Activated CD8-positive, alpha-beta memory T cell treated with anti-CD3 and anti-CD28 coated beads, Interleukin-2, amount 10 ng/mL, durations not matched to agents 7 days and 5 days (primary cell): ENCODE measurements at places on chromosomes 6 and 20. TPM values are rescaled to one million over a fixed set of nuclear protein-coding genes. Genes with fewer than 3 reads are reported as not detected.

The CTAGE9 gene
- total RNA-seq: not detected

The LY6G5C gene
- 2.6 TPM for total RNA-seq

The RSPO4 gene
- not detected for total RNA-seq

The HCK gene
- not detected for total RNA-seq

The CRISP3 gene
- total RNA-seq: not detected

The SMLR1 gene
- total RNA-seq: not detected

The TNFRSF6B gene
- total RNA-seq: not detected

The GLP1R gene
- total RNA-seq: not detected

The MUC21 gene
- total RNA-seq: not detected

The HLA-G gene
- total RNA-seq: 0.66 TPM

The SLC26A8 gene
- not detected for total RNA-seq

The ANKRD66 gene
- total RNA-seq: not detected

The NKAPL gene
- total RNA-seq: 0.26 TPM

DNA sequence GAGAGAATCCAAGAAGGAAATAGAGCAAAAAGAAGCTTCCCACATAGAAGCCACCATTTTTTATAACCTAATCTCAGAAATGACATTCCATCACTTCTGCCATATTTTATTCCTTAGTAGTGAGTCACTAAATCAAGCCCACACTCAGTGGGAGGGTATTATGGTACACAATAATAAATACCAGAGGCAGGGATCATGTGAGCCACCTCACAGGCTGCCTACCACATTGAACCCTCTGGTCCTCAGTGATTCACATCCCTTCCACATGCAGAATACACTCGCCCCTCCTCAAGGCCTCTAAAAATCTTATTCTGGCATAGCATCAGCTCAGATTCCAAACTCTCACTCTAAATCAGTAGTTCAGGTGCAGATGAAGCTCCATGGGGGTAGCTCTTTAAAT is 49.4 kb downstream of the TMC2 start:
- peak; percentile 9 for DNase-seq
- no peak overlapping the region for H3K4me3 ChIP-seq
- H3K27me3 ChIP-seq: peaks cover 22% of the 10 kb centered on the region

DNA sequence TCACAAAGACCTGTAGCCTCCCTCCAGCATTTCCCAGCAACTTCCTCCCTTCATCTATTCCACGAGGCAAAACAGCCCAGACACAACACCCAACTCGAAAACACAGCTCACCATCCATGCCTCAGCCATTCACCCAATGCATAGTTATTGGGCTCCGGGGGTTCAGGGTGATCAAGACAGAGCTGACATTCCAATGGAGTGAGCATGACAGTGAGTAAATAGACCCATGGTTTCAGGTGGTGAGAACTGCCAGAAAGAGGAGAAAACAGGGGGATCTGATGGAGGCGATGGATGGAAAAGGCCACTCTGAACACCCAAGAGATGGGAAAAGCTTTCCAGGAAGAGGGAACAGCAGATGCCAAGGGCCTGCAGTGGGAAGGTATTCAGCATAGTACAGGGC is 5.9 kb downstream of the CASS4 start:
- peak overlapping the region; percentile 90 for H3K27ac ChIP-seq
- peak overlapping the region; percentile 52 for H3K4me3 ChIP-seq

GRCh38 chr6:54877713-54878317 is 31.2 kb downstream of the FAM83B start:
- no peak for DNase-seq
- no peaks in the 10 kb centered on the region for H3K36me3 ChIP-seq
- no peak overlapping the region for H3K27ac ChIP-seq
- no peak overlapping the region for H3K4me3 ChIP-seq
- H3K4me1 ChIP-seq: no peaks in the 10 kb centered on the region

DNA sequence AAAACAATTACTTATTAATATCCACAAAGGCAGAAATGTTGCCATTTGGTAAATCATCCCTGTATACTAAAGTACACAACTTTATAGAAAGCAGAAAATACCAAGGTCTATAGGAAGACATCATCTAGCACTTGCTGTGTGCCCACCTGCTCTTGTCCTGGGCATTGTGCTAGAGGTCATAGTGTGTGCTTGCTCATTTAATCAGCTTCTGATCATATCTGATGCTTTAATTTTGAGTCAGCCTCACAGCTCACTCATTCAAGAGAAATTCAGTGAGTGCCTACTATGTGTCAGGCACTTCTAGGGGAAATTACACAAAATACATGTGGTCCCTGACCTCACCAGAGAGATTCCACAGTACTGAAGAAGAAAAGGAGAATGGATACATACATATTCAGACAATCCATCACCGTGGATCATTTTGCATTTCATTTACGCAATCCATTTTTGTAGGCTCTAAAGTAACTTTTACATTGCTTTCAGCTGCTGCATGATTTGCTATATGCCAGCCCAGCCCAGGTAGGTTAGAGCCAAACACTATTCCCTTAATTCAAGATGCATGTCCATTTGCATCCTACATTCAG is 167.9 kb upstream of the MCHR2 start:
- H3K4me1 ChIP-seq: no peaks in the 10 kb centered on the region
- H3K4me3 ChIP-seq: no peak overlapping the region
- peaks cover 15% of the 10 kb centered on the region for H3K27me3 ChIP-seq
- DNase-seq: no peak

- H3K36me3 ChIP-seq: no peaks in the 10 kb centered on the region
- no peak for DNase-seq
- H3K27me3 ChIP-seq: peaks cover 24% of the 10 kb centered on the region
- H3K4me3 ChIP-seq: no peak overlapping the region
- H3K4me1 ChIP-seq: no peaks in the 10 kb centered on the region
Measured at GRCh38 chr20:46299078-46299477, 9.2 kb downstream of the CDH22 start.

DNA sequence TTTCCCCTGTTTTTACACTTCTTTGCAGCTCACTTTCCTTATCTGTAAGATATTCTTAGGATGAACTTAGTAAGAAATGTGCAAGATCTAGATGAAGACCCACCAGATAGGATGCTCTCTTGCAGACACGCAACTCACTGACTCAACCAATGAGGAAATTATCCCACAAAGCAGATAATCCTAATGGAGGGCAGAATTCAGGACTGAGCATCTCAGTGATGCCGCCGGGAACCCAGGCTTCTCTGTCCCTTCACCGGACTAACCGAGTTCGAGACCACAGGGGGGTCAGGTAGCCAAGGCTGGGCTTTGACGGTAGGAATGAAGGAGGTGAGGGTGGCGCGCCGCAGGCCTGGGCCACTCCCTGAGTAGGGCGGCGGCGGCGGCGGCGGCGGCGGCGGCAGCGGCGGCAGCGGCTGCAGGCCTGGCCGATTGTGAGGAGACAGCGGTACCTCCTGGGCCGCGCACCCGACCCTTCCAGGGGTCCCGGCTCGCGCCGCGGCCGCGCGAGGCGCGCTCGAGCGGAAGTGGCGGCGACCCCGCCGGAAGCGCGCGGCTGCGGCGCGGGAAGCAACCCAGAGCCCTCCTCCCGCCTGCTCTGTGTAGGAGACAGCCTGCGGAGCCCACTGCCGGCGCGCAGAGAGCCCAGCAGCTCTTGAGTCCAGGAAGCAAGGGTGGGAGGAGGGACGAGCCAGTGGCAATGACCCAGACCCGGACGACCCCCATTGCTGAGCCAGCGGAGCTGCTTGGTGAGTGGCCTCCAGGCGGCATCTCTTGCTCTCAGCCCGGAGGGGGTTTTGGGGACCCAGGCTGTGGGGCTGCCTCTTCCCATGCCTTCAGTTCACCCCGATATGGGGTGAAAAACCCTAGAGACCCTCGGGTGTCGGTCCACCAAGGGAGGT is at the start of gene KHDC1:
Gene KHDC1 (minus strand): TSS at position 526 of the 899 bp plus-strand sequence. CDS start 20,679 bp downstream, outside the sequence.
- H3K27ac ChIP-seq: peak within 1 kb of the TSS; percentile 84
- DNase-seq: peak; percentile 78
- peak within 1 kb of the TSS; percentile 80 for H3K4me3 ChIP-seq
- H3K36me3 ChIP-seq: peaks cover 19% of the 10 kb centered on the region

- no peak for DNase-seq
- H3K36me3 ChIP-seq: no peaks in the 10 kb centered on the region
- peaks cover 6% of the 10 kb centered on the region for H3K4me1 ChIP-seq
- H3K27ac ChIP-seq: no peak overlapping the region
- peaks cover 55% of the 10 kb centered on the region for H3K27me3 ChIP-seq
Measured at GRCh38 chr6:125151700-125152099, 1.9 kb upstream of the TPD52L1 start.

- no peak for DNase-seq
- H3K4me1 ChIP-seq: peaks cover 87% of the 10 kb centered on the region
- no peaks in the 10 kb centered on the region for H3K27me3 ChIP-seq
- H3K4me3 ChIP-seq: no peak overlapping the region
- H3K36me3 ChIP-seq: peaks cover 8% of the 10 kb centered on the region
Measured at GRCh38 chr6:105794239-105794638, 291.9 kb upstream of the PRDM1 start.

GRCh38 chr6:16602035-16602434 is 159.2 kb downstream of the ATXN1 start:
- no peaks in the 10 kb centered on the region for H3K27me3 ChIP-seq
- DNase-seq: peak; percentile 74
- H3K27ac ChIP-seq: peak overlapping the region; percentile 61
- peaks cover 18% of the 10 kb centered on the region for H3K36me3 ChIP-seq

DNA sequence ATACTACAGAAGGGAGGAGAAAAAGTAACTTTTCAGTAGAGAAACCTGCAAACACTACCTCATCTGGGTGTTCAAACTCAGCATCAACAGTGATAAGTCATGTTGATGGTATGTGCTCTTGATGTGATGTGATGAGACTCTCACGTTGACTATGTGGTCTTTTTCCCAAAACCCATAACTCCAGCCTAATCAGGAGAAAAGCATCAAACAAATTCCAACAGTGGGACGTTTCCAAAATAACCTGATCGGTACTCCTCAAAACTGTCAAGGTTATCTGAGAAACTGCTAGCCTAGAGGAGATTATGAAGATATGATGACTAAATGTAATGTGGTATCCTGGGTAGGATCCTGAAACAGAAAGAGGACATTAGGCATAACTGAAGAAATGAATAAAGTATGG is 41.9 kb upstream of the TAB2 start:
- H3K4me3 ChIP-seq: no peak overlapping the region
- H3K27ac ChIP-seq: no peak overlapping the region
- no peak for DNase-seq
- H3K36me3 ChIP-seq: peaks cover 12% of the 10 kb centered on the region
- H3K27me3 ChIP-seq: no peaks in the 10 kb centered on the region

DNA sequence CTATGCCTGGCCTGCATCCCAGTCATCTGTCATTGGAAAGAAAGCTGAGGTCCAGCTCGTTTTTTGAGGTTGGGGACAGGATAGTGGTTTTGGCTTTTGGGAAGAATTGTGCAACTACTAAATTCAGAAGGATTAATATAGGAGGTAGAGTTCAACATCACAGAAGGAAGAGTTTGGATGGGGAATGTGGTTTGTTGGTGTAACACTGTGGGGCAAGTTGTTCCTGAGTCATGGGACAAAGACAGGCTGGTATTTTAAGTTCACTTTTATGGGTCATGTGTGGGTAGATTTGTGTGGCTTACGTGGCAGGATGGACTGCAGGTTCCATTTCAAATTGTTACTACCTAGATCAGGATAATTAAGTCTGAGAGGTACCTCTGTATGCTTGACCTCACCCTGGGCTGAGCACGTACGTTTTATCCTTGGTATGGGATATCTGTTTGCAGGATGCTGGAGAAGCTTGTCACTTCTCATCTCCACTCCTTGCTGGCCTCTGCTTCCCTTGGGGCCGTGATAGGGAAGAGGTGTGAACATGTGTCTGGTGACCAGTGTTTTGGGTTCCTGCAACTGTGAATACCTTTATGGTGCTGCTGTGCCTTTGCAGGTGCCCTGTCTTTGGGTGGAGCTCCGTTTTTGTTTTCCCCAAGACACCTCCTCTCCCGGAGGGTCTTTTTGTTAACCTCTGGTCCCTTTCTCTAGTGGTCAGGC is 177.6 kb downstream of the JARID2 start:
- H3K27me3 ChIP-seq: no peaks in the 10 kb centered on the region
- peaks cover 64% of the 10 kb centered on the region for H3K4me1 ChIP-seq
- H3K36me3 ChIP-seq: peaks cover 45% of the 10 kb centered on the region

- H3K27ac ChIP-seq: no peak overlapping the region
- no peak for DNase-seq
- H3K4me1 ChIP-seq: no peaks in the 10 kb centered on the region
- H3K27me3 ChIP-seq: no peaks in the 10 kb centered on the region
Measured at GRCh38 chr6:77034161-77034560, 429.1 kb downstream of the HTR1B start.

- H3K27me3 ChIP-seq: no peaks in the 10 kb centered on the region
- no peaks in the 10 kb centered on the region for H3K4me1 ChIP-seq
- H3K36me3 ChIP-seq: no peaks in the 10 kb centered on the region
- no peak overlapping the region for H3K27ac ChIP-seq
Measured at GRCh38 chr6:80338201-80338836, 231.8 kb downstream of the BCKDHB start.

GRCh38 chr6:118659513-118660217 is 8.3 kb upstream of the CEP85L start:
- no peak for DNase-seq
- H3K4me3 ChIP-seq: no peak overlapping the region
- H3K4me1 ChIP-seq: peaks cover 37% of the 10 kb centered on the region
- no peak overlapping the region for H3K27ac ChIP-seq

DNA sequence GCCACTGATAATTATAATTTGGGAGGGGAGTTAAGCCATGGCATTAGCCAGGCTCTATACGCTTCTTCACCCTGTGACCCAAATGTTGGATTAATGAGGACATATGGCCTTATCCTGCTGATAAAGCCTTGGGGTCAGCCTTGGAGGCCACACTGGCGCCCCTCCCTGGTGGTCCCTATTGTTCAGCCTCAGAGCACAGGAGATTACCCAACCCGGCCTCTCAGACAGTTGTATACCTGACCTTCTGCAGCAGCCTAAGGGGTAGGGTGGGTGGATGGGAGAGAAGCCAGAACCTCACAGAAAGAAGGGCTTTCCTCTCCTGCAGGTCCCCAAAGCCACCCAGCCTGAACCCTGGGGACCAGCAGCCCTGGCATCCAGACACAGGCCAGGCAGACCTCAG is 76.8 kb downstream of the LINC00237 start:
- H3K4me3 ChIP-seq: no peak overlapping the region
- H3K27ac ChIP-seq: no peak overlapping the region
- no peak for DNase-seq
- peaks cover 25% of the 10 kb centered on the region for H3K27me3 ChIP-seq
- no peaks in the 10 kb centered on the region for H3K4me1 ChIP-seq

GRCh38 chr20:47389867-47390347 is 33.4 kb upstream of the ZMYND8 start:
- peaks cover 13% of the 10 kb centered on the region for H3K4me1 ChIP-seq
- H3K36me3 ChIP-seq: peaks cover 1% of the 10 kb centered on the region
- no peaks in the 10 kb centered on the region for H3K27me3 ChIP-seq
- no peak overlapping the region for H3K4me3 ChIP-seq

DNA sequence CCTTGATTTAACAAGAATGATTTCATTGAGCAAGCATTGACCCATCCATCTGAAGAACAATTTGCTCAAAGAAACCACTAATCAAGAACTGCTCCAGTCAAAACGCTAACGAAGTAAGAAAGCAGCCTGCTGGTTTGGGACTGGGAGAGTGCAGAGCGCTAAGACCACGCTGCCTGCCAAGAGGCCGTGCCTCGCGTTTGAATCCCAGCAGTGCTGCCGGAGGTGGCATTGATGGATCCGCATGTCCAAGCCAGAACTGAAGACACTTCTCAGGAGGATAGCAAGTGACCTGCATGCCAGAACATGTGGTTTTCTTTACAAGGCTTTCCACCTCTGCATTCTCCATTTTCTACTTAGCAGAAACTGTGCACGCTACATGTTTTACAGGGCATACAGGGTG is 105.2 kb upstream of the FOXC1 start:
- peaks cover 7% of the 10 kb centered on the region for H3K27me3 ChIP-seq
- no peak overlapping the region for H3K27ac ChIP-seq
- H3K36me3 ChIP-seq: no peaks in the 10 kb centered on the region
- DNase-seq: no peak
- H3K4me3 ChIP-seq: no peak overlapping the region

GRCh38 chr6:71043902-71044301 is 87.0 kb upstream of the B3GAT2 start:
- H3K27me3 ChIP-seq: peaks cover 2% of the 10 kb centered on the region
- no peak overlapping the region for H3K27ac ChIP-seq
- H3K4me3 ChIP-seq: no peak overlapping the region
- H3K4me1 ChIP-seq: no peaks in the 10 kb centered on the region
